ENCODE measurements at places on chromosomes 4 and X. TPM values are rescaled to one million over a fixed set of nuclear protein-coding genes. Genes with fewer than 3 reads are reported as not detected.

Gene GPR50
- not detected for total RNA-seq

DNA sequence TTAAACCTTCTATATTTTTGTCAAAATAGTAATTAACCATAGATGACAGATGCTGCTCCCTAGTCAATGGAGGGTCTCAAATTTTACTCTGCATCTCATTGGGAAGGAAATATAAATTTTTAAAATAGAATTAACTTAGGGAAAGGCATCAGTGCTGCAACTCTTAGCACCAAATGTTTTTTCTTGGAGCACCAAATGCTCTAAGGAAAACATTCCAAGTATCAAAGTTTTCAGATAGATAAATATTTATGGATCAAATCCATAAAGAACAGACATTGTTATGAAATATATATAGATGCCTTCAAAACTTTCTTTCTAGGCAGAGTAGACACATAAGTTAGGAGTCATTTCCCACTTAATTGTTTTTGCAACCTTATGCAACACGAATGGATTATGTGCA lies 168.7 kb downstream of the ANTXR2 start:
- ATAC-seq: no peak

- no peak for ATAC-seq
Measured at GRCh38 chr4:108193886-108194672, 25.3 kb upstream of the LEF1 start.

DNA sequence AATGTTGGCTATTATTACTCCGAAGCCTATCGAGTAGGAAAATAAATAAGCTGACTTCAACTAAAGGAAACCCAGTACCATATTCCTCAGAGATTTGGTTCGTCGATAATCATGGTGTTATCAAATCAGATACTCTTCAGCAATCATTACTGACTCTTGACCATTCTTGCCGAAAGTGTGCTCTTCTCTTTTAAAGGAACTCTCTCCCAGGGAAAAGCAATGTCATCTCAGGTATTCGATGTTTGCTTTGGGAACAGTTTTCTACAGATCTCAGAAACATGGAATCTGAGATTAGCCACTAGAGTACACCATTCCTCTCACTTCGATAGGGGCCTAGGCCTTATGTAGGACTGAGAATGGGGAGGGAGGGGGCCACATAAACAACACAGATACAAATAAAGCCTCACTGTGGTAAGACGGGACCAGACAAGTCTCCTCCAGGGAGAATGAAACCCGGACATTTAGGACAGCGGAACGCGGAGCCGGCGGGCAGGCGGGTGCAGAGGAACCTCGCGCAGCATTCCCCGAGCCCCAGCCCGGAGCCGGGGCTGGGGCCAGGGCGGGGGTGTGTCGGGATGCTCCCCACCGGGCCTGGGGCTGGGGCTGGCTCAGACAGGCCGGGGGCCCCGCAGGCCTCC lies 581 bp downstream of the DNAJB14 start:
- no peak for ATAC-seq

Gene PDS5A
- 58.6 TPM for total RNA-seq

DNA sequence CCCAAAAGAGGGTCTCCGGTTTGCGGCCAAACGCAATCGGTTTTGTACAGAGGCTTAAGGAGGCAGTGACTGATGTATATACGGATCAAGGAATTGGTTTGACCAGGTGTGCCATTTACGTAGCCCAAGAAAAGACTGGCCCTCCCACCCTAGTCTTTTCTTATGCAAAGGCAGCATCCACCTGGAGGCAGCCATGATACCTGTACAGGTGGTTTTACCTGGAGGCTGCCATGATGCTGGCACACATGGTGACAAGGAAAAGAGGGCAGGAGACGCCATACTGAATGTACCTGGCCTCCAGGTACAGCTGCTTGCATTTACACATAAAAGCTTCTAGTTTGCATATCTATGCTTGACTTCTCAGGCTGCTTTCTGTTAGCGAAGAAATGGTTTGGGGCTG lies 917.7 kb upstream of the INTU start:
- ATAC-seq: no peak

DNA sequence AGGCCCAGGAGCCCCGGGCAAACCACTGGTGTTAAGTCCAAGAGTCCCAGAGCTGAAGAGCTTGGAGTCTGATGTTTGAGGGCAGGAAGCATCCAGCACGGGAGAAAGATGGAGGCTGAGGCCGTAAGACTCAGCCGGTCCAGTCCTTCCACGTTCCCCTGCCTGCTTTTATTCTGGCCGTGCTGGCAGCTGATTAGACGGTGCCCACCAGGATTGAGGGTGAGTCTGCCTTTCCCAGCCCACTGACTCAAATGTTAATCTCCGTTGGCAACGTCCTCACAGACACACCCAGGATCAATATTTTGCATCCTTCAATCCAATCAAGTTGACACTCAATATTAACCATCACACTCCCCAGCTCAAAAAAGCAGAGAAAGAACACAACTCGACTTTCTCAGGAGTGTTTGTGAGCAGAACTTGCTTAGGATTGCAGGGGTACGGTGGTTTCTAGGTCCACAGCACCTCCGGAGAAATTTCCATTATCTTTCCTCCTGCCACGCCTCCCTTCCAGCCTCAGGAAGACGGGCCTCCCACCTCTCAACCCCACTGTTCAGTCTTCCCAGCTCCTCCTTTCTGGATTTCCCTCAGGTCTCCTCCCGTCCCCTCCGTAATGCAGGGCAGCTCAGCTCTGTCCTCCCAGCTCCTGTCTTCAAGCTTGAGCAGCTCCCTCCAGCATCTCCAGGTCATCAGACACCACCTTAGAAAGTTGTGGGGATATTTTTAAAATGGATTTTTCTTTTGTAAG lies 13.3 kb upstream of the TMEM271 start:
- ATAC-seq: no peak

DNA sequence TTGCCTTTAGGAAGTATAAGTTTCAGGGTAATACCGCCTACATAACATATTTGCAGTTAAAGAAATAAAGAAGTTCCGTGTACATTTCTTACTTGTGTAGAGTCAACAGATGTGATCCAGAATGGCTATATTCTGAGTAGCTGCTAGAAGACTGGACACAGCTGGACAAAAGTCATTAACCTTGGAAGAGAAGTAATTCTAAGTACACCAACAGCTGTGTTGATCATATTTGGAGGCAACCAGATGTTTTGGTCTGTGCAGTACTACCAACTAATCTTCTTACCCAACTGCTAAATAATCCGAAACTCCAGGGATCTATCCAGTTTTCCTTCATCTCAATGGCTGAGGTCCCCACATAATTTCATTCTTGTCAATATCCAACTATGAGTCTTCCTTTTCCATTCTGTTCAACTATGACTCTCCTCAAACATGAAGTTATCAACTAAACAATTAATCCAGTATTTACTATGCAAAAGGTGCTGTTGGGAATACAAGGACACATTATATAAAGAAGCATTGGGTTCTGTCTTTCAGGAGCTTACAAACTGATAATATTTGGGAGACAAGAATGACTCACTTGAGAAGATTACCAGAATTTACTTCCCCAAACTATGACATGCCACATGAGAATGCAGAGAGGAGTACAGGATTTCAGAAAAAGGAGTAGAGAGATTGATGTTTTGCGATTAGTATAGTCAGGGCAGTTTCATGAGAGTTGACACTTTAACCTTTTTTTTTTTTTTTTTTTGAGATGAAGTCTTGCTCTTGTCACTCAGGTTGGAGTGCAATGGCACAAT lies 78.2 kb downstream of the COL4A6 start:
- ATAC-seq: no peak

GRCh38 chr4:113756005-113756410 lies 5.5 kb downstream of the CAMK2D start:
- ATAC-seq: no peak

Gene PNCK
- 14.4 TPM for total RNA-seq

GRCh38 chrX:16869393-16870094 lies 618 bp downstream of the RBBP7 start:
- ATAC-seq: peak; percentile 50

DNA sequence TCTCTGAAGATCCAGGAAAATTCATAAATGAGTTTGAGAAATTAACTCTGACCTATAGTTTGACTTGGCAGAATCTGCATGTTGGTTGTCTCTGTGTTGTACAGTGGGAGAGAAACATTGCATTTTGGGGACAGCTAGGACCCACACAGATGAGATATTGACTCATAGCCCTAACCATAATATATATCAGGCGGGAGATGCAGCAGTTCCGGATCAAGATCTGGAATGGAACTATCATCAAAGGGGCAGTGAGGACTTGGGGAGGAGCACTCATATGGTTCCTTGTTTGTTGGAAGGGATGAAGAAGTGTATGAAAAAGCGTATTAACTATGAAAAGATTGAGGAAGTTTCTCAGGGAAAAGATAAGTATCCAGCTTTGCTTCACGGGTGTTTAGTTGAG lies 14.0 kb downstream of the CXCL2 start:
- no peak for ATAC-seq

Gene GNRHR
- not detected for total RNA-seq

- no peak for ATAC-seq
Measured at GRCh38 chr4:117965622-117966021, 68.7 kb upstream of the NDST3 start.

DNA sequence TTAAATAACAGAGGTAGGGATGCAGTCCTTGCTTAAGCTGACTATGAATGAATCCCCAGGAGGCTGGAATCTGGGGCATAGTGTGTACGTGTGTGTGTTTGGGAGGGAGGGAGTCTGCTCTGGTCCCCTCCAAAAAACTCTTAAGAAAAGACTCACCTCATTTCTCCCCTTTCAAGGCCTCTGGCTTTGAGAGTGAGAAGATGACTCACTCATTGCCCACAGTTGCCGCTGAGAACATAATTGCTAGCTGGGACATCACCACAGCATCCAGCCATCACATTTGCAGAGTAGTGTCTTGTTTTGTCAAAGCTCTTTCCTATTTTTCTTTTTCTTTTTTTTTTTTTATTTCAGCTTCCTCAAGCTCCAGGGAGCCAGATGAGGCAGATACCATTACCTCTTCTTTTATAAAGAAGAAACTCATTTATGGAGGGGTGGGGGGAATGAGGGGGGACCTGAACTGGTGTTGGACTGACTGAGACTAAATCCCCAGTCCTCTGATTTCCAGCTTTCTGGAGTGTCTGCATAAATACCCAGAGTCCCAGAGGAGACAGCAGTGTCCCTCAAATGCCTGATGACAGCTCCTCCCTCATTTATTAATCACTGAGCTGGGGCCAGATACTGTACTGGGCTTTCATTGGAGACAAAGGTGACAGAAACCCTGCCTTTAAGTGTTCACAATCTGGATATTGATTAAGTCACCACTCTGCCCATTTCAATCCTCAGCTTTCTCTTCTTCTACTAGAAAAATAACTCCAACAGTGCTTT lies 61.9 kb upstream of the LAS1L start:
- no peak for ATAC-seq

GRCh38 chr4:66028668-66029067 lies 358.4 kb upstream of the EPHA5 start:
- no peak for ATAC-seq

- no peak for ATAC-seq
Measured at GRCh38 chr4:14871676-14872430, 130.4 kb upstream of the CPEB2 start.

DNA sequence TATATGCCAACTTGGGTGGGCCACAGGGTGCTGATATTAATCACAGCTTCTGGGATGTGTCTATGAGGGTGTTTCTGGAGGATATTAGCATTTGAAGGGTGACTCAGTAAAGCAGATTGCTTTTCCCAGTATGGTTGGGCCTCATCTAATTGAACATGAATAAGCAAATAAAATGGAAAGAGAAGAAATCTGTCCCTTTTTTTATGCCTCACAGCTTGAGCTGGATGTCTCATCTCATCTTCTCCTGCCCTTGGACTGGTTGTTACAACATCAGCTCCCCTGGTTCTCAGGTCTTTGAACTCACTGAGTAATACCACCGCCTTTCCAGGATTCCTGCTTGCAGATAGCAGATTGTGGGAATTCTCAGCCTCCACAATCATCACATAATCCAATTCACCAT lies 1149.2 kb downstream of the PCDH18 start:
- no peak for ATAC-seq

- ATAC-seq: no peak
Measured at GRCh38 chr4:27088491-27088890, 227.8 kb downstream of the STIM2 start.

DNA sequence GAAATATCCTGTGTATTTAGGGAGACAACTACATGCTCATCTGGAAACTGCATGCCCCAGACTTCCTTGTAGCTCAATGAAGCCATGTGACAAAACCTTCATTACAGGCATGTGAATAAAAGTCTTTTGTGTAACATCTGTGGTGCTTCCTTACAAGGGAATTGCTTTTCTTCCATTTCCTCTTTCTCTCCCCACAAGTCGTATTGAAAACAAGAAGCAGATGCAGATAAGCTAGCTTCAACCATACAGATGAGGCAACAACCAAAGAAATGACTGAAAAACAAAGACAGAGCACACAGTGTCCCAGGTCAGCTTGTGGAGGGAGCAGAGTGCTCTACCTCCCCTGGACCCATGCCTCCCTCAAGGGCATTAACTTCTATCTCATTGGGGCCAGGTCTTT lies 115.8 kb upstream of the INPP4B start:
- ATAC-seq: peak; percentile 72

- peak; percentile 42 for ATAC-seq
Measured at GRCh38 chrX:15500497-15500966, at the start of gene BMX. Gene BMX, plus strand, starts transcription at chrX:15500807. Its CDS starts 7,547 bp downstream, at chrX:15508354.

DNA sequence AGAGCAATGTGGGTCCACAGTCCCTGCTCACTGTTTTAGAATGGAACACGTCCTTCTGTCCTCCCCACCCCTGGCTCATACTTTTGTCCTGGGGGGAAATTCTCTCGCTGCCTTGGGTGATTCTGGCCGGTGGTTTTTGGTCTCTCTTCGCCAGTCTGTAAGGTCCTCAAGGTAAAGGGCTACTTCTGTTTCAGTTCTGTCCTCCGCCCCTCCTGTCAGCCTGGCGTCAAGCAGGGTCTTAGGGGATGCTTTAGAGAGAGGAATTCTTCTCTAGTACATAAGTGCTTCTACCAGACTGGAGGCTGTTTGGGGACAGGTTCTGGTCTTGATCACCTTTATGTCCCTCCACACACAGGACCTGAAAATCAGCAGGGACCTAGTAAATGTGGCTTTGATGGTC lies 617 bp upstream of the MRFAP1L1 start:
- ATAC-seq: peak; percentile 3

- no peak for ATAC-seq
Measured at GRCh38 chr4:4216648-4217047, 10.1 kb downstream of the OTOP1 start.

DNA sequence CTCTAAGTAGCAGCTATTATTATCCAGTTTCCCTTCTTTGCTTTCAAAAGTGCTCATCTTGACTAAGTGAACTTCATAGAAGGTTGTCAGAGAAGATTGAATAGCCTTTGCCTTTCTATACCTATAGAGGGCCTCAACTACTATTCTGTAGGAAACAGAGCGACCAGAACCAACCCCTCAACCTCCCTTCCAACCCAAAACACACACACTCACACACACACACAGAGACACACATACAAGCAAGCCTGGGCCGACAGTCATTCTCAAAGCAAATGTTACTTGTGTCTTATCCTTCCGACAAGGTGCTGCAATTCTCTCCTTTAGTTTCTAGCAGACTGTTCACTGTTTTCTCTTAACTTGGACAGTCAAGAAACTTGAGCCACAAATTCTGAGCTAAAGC lies 201.6 kb downstream of the DCTD start:
- ATAC-seq: no peak

- ATAC-seq: no peak
Measured at GRCh38 chr4:2923668-2924173, 39.5 kb downstream of the NOP14 start.

GRCh38 chrX:135914404-135914803 lies 20.9 kb downstream of the SAGE1 start:
- no peak for ATAC-seq

GRCh38 chr4:126777649-126778048 lies 855.1 kb upstream of the INTU start:
- no peak for ATAC-seq

- ATAC-seq: no peak
Measured at GRCh38 chr4:67721770-67722597, 21.0 kb upstream of the UBA6 start.

Gene MAGEC3
- not detected for total RNA-seq

Data from gastroesophageal sphincter (tissue), 4 donors.